ENCODE measurements at places on chromosomes 3 and 15.
A peak's percentile ranks its signal among the peaks of the same experiment; 100 is the strongest.

- DNase-seq, result no peak
These were observed 34.2 kb downstream of the KAT2B start for GRCh38 chr3:20074226-20075063.

DNA sequence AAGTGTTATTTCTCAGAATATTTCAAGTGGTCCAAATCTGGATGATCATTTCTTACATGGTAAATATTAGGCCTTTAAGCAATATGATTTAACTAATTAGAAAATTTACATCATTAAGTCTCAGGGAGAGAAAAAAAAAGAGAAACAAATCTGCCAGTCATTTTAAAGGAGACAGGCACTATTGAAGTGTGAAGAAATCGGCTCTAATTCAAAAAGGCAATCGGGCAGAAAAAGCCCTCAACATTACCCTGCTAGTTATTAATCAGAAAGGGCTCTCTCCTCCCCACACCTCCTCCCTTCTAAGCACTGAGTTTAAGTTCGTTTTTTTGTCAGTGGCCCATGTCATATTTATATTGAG is 215.9 kb downstream of the MEIS2 start:
- DNase-seq, result no peak

GRCh38 chr3:132381348-132381944 is 35.9 kb upstream of the DNAJC13 start:
- DNase-seq, result no peak

DNA sequence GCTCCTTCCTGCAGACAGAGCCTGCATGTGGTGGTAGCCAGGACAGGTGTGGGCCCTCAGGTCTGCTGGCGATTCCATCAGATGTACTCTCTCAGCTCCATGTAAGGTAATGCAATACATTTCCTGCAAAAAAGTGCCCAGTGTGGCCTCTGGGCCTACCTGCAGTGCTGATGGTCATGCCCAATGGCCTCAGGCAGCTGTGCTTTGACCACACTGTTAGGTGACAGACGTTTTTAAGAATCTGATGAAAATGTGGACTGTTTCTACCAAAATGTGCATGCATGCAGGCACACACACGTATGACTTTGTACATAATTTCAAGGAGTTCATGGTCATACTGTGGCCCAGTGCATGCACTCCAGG is 152.9 kb downstream of the RAB11A start:
- no peak for DNase-seq

GRCh38 chr15:65752151-65752700 is 39.9 kb downstream of the DENND4A start:
- DNase-seq, result no peak

GRCh38 chr3:59374818-59375211 is 325.0 kb upstream of the CFAP20DC start:
- DNase-seq, result no peak

- no peak for DNase-seq
These were observed 28.4 kb upstream of the P2RY12 start for GRCh38 chr3:151412989-151413388.

DNA sequence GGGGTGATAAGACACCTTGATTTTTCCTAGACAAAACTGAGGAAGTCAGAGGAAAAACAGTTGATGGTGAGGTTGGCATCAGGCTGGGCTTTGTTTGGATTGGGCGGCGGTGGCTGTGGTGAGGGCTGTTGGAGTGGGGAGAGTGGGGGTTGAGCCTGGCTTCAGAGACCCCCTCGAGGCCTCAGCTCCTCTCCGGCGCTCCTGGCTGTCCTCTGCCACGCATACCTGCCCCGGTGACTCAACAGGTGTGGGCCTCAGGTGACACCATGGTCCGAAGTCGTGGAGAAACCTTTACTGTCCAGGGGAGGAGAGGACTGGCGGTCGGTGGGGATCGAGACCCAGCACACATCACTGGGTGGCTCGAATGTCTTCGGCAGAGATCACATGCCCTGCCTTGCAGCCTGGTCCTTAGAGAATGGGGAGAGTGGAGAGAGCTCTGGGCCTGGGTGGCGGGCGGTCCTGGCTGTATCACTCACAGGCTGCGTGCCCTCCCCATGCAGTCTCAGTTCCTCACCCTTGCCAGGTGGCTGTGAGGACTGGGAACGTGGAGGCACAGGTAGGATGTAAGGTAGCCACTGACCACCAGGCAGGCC is 2.6 kb downstream of the APBA2 start:
- no peak for DNase-seq

DNA sequence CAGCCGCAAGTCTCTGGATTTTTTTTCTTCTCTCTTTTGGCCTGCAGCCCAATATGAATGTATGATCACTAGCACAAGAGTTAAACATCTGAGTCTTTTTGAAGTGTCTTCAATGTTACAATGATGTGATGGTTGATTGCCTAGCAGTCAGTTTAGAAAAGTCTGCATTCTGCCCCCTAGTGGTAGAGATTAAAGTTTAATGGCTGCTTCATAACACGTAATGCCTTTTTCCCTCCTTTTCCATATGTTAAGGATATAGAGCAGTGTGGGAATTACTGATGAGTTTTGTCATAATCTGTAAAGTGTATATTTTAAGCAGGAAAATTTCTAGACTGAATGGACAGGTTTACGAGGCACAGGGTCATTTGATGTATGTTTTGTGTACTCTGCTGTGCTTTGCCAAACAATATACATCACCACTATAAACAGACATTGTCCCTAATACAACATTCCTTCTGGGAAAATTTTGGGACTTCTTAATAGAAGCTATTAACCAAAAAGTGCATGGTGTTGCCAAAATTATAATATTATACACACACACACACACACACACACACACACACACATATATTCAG is 1038.5 kb upstream of the NR2F2 start:
- DNase-seq, result no peak

GRCh38 chr15:68429691-68430470 is 2.1 kb downstream of the ITGA11 start:
- DNase-seq, result no peak

GRCh38 chr3:39249453-39250115 is 30.3 kb downstream of the CX3CR1 start:
- DNase-seq, result no peak

GRCh38 chr3:127632035-127632820 is 3.2 kb downstream of the PODXL2 start:
- DNase-seq, result no peak

DNA sequence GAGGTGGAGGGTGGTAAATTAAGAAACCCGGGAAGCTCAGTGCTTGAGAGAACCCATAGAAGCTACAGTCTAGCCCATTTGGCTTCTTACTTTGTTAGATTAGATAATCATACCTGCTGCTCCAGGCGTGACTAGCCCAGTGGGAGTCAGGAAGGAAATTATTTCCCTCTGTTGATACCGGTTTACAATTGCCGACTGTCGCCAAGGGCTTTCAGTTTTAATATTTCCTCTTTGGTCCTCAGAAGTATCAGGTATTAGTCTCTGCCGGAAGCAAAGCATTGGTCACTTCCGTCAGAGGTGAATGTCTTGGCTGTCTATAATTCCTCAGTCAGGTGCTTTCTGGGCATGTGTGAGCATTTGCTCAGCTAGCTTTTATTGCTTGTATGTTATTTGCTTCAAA is 75.2 kb downstream of the LPP start:
- no peak for DNase-seq

- DNase-seq, result no peak
These were observed at the start of gene PRTG for GRCh38 chr15:55742927-55743728. TSS of gene PRTG (minus strand) at chr15:55743152. CDS start at chr15:55742931, 221 bp downstream.

- no peak for DNase-seq
These were observed 228.9 kb upstream of the PRICKLE2 start for GRCh38 chr3:64454179-64454578.

- DNase-seq, result no peak
These were observed 14.3 kb downstream of the SLC28A1 start for GRCh38 chr15:84898761-84899160.

GRCh38 chr3:2870724-2871333 is 239.3 kb downstream of the IL5RA start:
- no peak for DNase-seq

GRCh38 chr15:67072958-67073357 is 7.6 kb downstream of the SMAD3 start:
- no peak for DNase-seq

DNA sequence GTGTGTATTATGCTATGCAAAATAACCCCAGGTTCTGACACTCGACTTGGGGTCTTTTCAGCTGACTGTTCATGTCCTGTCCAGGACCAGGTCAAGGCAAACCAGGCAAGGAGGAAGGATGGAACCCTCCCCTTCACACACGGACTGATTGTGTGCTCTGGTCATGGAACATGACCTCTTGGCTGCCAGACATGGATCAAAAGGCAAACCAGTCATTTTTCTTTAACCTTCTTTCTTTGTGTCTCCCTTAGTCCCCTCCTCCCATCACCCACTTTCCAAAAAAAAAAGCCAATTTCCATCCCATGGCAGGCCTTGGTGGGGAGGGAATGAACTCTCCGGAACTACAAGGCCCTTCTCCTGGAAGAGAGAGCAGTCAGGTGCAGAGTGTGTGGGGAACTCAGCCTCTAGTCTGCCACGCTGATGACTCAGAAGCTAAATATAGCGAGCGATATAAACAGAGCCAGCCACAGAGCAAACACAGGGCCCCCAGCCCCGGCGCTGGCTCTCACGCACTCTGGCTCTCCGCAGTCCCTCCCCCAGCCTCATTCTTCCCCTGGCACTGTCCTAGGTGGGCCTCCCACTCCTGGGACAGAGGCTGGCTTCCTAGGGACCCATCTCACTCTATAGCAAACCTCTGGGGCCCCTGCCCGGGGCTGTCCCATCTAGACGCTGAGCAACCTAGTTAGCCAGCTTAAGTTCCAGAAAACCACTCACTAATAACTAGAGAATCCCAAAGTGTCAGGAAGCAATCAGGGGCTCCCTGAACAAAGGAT is 10.0 kb downstream of the BMF start:
- DNase-seq, result peak; percentile 66

DNA sequence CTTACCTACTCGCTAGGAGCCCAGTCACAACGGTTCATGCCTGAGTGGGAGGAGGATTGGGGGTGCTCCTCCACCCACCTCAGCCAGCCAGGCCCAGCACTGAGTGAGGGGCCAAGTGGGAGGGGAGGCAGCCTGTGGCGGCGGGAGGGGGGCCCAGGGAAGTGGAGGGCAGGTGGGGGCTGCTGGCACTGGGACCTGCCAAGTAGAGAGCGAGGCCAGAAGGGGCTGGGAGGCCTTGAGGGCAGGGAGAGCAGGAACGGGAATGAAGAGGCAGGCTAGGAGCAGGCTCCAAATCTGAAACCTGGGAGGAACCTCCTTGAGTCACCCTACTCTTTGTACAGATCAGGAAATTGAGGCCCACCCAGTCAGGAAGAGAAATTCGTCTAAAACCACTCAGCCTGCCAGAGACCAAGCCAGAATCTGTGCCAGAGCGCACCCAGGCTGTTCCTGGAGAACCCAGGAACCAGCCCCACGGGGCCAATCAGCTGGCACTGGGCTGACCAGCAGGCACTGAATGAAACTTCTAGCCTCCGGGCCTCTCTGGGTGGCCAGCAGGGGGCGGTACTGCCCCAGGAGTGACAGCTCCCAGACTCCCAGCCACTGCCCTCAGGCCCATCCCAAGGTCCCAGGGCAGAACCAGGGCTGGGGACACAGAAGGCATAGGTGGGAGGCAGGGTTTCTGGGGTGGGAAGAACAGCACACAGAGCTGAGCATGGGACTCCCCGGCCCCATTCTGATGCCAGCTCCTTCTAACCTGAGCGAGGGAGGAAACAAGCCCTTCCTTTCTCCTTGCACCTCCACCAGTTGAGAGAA is 14.8 kb upstream of the CYP11A1 start:
- DNase-seq, result peak; percentile 3

GRCh38 chr3:172216911-172217310 is 177.5 kb downstream of the FNDC3B start:
- no peak for DNase-seq

GRCh38 chr15:59221511-59222505 is 15.2 kb downstream of the LDHAL6B start:
- DNase-seq, result no peak

DNA sequence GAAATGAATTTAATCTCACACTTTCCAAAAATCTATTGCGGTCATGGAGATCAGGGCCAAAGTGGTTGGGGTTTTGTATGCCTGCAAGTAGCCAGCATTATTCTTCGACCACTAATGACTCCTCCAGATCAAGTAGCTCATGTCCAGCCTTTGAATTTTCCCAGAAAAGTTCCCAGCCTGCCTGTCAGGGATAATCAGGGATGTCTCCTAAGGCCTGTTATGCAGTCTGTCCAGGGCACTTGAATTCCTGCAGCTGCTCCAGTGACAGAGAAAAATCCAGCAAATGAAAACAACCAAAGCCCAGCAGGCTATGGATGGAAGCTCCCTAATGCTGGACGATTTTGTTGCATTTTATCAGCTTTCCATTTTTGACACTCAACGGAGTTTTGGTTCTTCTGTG is 215.4 kb downstream of the ADAMTSL3 start:
- no peak for DNase-seq

- no peak for DNase-seq
These were observed 79.9 kb downstream of the TLE3 start for GRCh38 chr15:70017801-70018200.

GRCh38 chr15:42549032-42549491 is 424 bp downstream of the HAUS2 start:
- no peak for DNase-seq

- DNase-seq, result peak; percentile 96
These were observed at the start of gene COX17 for GRCh38 chr3:119676771-119677640. TSS of gene COX17 (minus strand) at chr3:119677406. CDS start at chr3:119677310, 96 bp downstream.

GRCh38 chr3:18666655-18667054 is 241.5 kb upstream of the SATB1 start:
- no peak for DNase-seq

GRCh38 chr3:9862391-9863057 is 17.5 kb downstream of the CIDEC start:
- no peak for DNase-seq

- DNase-seq, result no peak
These were observed 133.3 kb upstream of the SLC24A5 start for GRCh38 chr15:47987461-47987860.

DNA sequence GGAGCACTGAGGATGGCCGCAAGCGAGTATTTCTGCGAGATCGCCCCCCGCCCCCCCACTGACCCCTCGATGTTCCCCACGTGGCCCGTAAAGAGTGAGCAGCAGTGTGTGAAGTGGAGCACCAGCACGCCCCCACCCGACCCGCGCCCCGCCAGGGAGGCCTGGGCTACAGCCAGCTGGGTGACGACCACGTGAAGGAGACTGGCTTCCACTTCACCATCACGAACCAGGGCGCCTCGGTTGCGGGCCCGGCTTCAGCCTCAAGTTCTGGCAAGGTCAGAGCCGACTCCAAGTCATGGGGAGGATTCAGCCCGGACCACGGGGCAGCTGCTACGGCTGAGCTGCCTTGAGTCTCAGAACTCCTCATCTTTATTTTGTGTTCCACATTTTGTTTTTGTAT is 2.4 kb upstream of the RNU5B-1 start:
- DNase-seq, result no peak

DNA sequence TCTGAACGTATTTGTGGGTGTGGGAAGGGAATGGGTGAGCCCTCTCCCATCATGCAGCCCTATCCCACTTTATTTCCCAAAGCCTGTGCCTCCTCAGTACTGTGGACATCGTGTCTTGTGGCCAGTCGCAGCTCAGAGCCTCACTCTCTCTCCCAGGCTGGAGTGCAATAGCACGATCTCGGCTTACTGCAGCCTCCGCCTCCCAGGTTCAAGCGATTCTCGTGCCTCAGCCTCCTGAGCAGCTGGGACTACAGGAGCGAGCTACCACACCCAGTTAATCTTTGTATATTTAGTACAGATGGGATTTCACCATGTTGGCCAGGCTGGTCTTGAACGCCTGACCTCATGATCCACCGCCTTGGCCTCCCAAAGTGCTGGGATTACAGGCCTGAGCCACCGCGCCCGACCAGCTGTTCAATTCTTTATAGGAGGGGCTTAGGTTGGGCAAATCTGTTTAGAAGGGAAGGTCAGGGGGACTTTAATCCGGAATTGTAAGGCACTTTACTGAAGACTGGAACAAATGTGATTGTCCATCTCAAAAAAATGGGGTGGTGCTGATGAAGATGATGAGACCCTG is 42.7 kb upstream of the BDH1 start:
- no peak for DNase-seq
